ENCODE measurements at places on chromosomes 6 and 20.

DNA sequence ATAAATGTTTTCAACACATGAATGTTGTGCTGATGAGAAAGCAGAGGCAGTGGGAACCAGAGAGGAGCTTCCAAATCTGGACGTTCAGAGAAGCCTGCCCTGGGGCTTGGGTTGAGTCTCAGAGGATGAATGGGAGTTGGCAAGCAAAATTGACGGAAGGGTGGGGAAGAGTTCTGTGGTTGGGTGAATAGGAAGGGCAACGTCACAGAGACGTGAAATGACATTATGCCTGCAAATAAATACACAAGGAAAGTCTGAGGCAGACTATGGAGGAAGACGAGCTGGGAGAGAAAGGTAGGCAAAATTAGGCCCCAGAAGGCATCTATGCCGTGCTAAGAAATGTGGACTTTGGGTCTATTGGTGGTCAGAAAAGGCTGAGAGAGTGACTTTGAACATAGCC lies 25.2 kb upstream of the SGK1 start:
- no peak for DNase-seq

DNA sequence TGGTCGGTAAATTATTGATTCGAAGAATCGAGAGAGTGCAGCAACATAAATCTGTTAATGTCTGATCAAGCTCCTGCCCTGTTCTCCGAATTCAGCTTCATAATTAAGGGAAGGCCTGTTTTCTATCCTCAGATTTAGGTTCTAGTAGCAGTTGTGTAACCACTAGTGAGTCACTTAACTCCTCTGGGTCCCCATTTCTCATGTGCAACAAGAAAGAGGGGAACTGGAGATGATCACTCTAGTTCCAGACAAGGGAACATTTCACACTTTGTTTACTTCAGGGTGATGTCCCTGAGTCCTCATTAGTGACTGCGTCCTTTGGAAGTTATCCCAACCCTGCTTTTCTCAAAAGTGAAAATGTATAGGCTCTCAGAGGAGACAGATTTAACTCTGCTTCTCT lies 68.1 kb upstream of the RNF146 start:
- DNase-seq: no peak

DNA sequence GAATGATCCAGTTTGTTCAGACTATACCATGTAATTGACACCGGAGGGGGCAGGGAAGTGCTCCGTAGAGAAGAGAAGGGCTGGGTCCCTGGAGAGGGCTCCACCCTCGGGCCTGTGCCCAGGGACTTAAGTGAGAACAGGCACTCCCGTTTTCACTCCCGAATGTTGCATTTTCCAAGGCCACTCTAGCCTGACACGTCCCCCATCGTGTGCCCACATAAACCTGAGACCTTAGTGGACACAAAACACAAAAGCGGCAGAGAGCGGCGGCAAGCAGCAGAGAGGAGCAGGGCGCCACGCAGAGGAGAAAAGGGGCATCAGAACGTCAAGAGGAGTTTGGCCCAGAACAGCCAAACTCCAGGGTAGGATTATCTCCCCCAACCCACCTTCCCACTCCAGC lies 1405.1 kb downstream of the GRIK2 start:
- DNase-seq: peak; percentile 1

DNA sequence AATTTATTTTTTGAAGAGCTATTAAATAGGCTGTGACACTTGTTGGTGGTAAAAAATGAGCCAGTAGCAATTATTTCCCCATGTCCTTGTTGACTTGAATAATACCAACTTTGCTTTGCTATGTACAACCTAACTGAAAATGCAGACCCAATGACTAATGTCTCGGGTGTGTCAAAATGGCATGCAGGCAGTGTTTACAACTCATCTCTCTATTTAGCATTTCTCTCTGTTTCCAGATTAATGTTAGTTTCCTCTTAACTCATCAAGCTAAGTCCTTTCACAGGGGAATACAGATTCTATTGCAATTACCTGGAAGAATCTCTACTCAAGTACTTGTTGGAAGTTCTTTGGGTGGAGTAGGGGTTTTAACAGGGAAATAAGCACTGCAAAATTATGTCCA lies 504.4 kb downstream of the BCKDHB start:
- peak; percentile 40 for DNase-seq

DNA sequence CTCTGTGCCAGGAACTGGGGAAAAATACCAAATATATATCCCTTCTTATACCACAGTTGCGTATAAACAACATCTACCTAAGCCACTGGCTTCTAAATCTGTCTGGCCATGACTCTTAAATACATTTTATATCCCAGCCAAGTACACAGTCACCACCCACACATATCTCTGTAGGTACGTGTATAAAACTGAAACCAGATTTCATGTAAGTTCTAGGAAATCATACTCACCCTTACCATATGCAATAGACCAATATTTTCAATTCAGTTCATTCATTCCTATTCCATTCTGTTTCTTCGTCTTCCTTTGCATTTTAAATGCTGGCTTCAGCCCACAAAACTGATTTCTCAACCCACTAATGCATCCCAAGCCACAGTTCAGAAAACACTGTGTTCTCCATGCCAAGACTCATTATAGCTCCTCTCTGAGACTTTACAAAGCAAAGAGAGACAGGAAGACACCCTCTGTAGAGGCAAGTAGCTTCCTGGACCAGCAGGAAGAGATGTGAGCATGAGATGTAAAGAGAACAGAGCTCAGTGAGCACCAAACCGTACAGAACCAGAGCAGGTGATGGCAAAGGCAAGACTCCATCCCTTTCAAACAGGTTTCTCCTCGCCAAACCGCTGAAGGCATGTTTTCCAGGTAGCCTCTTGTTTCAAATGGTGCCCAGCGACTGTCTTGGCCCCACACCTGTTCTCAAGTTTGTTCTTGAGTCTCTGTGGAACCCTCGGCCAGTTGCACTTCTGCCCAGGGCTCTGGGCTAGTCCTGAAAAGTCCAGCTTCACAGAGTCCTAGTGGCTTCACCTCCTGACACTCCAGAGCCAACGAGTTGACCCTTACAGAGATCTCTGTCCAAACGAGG lies 18.7 kb downstream of the FAM50B start:
- no peak for DNase-seq

DNA sequence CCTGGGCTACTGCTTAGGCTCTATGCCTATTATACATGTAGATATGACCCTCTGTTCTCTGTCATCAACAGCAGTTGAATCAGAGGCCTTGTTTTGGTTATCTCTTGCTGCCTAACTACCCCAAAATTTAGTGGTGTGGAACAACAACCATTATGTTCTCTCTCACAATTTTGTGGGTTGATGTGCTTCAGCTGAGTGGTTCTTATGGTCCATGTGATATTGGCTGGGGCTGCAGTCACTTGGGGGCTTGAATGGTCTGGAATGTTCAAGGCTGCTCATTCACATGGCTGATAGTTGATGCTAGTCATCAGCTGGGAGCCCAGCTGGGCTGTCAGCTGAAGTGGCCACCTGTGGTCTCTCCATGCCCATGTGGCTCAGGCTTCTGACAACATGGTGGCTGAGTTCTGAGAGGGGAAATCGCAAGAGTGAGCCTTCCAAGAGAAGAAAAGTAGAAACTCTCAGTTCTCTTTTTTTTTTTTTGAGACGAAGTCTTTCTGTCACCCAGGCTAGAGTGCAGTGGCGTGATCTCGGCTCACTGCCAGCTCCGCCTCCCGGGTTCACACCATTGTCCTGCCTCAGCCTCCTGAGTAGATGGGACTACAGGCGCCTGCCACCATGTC lies 47.8 kb downstream of the SHLD1 start:
- DNase-seq: no peak

GRCh38 chr6:143325379-143326140 lies 124.9 kb downstream of the ADAT2 start:
- DNase-seq: peak; percentile 64

- DNase-seq: no peak
Observed at GRCh38 chr6:2524090-2524489, 226.6 kb downstream of the MYLK4 start.

DNA sequence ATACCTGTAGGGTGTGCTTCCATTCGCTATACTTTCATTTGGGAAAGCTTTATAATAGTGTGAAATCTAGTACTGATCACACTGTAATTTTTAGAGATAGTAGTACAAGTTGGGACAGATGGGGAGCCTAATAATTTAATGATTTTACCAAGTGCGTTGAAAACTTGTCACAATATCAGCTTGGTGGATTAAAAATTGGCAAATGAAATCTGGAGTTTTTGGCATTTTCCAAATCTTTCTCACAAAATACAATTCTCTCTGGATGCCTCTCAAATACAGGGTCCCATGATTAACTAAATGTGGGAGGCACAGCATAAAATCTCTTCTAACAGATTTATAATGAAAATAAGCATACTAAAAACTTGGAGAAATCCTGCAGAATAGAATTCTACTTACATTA lies 96.4 kb downstream of the PLCB4 start:
- DNase-seq: no peak

- DNase-seq: peak; percentile 48
Observed at GRCh38 chr6:4299476-4299875, 164.1 kb upstream of the ECI2 start.

- DNase-seq: no peak
Observed at GRCh38 chr6:54697424-54697823, 149.1 kb upstream of the FAM83B start.

DNA sequence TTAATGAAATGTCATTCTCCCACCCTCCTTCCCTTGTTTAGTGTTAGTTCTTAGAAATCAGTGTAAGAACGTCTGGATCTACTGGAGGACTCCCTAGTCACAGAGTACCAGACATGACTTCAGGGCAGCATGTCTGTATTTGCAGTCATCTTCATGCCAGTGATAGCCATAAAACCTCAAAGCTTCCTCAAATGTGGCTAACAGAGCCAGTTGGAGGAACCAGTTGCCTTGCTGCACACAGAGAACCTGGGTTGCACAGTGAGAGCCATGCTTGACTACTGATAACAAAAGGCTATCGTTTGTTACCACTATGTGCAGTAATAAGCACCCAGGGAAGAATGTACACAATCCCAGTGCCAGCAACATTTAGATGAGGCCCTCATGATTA lies 20.1 kb downstream of the NT5E start:
- DNase-seq: no peak

DNA sequence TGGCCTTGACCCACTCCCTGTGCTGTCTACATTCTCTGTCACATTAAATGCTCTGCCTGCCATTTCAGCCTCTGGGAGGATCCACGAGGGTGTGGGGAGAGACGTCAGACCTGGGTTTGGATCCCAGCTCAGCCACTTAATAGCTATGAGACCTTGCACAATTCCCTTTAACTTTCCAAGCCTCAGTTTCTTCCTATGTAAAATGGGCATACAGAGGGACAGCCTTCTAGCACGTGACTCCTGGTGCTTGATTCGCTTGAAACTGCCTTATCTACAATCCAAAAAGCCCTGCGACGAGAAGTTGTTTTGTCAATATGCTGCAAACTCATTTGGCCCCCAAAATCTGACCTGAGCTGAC lies 40.0 kb downstream of the TOX2 start:
- DNase-seq: no peak

- DNase-seq: no peak
Observed at GRCh38 chr6:52925042-52925441, 15.5 kb upstream of the GSTA3 start.

DNA sequence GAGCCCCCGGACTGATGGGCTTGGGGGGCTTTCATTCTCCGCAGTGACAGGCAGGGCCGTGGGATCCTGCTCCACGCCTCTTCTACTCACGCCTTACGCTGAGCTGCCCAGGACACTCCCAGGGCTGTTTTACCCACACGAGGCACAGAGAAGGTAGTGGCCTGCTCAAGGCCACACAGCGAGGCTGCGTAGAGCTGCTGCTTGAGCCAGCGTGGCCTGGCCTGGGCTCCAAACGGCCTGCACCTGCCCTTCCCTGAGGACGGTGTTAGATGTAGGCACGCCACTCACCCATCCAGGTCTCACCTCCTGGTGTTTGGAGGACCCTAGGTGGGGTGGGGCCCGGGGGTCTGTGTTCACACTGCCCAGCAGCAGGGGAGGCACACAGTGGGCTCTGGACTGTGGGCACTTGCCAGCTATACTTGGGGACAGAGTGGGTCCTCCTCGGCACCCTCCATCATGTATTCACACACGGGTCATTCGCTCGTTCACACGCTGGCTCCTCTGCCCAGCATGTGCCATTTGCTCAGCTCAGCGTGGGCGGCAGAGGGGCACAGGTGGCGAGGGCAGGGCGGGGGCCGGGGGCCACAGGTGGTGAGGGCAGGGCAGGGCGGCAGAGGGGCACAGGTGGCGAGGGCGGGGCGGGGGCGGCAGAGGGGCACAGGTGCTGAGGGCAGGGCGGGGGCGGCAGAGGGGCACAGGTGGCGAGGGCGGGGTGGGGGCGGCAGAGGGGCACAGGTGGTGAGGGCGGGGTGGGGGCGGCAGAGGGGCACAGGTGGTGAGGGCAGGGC lies 18.4 kb upstream of the RBBP8NL start:
- DNase-seq: no peak

DNA sequence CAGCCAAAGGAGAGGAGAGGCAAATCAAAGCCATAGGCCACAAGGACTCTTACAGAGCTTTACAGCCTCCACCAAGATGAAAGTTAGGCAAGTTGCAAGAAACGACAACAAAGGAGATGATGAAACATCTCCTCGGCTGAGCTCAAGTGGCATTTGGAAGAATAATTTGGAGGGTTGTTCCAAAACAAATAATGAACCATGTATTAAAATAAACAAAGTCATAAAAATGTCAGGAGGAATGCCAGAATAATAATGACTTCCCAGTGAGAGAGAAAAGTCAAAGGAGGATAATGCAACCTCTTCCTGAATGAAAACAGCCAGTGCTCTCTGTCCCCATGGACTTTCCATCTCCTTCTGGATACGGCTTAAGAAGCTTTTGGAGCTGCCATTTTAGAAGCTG lies 371.4 kb upstream of the ID4 start:
- peak; percentile 82 for DNase-seq

DNA sequence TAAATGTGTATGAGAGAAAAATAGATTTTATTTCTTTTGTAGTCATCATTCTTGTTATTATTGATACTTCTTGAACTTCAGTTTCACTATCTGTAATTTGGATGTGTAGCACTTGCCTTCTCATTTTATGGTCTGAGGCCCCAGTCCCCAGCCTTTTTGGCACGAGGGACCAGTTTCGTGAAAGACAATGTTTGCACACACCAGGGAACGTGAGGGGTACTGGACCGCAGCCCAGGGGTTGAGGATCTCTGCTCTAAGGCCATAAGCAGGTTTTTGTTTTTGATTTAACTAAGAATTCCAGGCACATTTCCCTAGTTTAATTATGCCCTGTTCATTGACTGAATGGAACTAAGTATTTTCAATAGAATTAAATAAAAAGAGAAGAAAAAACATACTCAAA lies 261.5 kb downstream of the BMP2 start:
- DNase-seq: no peak

GRCh38 chr6:45586216-45587171 lies 208.8 kb upstream of the SUPT3H start:
- peak; percentile 70 for DNase-seq

- peak; percentile 0 for DNase-seq
Observed at GRCh38 chr6:111173341-111173740, 86.0 kb downstream of the SLC16A10 start.

- no peak for DNase-seq
Observed at GRCh38 chr6:43037197-43037596, 15.8 kb downstream of the RRP36 start.

DNA sequence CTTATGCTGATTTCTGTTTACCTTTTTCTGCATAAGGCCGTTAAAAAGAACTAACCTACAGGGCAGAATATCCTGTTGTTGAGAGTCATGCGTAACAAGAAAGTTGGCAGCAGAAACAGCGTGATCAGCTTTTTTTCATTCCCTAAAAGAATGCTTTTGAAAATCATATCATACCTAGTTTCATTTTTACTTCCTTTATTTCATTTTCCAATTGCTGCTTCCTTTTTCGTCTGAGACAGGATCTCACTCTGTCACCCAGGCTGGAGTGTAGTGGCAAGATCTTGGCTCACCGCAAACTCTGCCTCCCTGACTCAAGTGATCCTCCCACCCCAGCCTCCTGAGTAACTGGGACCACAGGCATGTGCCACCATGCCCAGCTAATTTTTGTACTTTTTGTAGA lies 4.1 kb downstream of the CALHM6 start:
- no peak for DNase-seq

Data from PC-9 (cell line).